Stimulated activated CD4-positive, alpha-beta T cell treated with anti-CD3 and anti-CD28 coated beads, Interleukin-4, amount 100 ng/mL, for 24 hours (primary cell): ENCODE measurements at places on chromosomes 1 and 21.

DNA sequence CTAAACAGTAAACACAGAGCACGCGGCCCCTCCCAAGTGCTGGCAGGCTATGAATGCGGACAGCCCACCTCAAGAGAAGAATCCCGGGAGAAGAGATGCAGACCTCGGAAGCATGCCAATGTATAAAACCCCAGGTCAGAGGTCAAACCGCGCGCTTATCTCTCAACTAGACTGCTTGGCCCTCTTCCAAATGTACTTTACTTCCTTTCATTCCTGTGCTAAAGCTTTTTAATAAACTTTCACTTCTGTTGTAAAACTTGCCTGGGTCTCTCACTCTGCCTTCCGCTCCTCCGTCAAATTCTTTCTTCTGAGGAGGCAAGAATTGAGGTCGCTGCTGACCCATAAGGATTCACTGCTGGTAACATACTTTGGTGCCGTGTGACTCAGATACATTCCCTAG lies 216.0 kb downstream of the S1PR1 start:
- DNase-seq: no peak

DNA sequence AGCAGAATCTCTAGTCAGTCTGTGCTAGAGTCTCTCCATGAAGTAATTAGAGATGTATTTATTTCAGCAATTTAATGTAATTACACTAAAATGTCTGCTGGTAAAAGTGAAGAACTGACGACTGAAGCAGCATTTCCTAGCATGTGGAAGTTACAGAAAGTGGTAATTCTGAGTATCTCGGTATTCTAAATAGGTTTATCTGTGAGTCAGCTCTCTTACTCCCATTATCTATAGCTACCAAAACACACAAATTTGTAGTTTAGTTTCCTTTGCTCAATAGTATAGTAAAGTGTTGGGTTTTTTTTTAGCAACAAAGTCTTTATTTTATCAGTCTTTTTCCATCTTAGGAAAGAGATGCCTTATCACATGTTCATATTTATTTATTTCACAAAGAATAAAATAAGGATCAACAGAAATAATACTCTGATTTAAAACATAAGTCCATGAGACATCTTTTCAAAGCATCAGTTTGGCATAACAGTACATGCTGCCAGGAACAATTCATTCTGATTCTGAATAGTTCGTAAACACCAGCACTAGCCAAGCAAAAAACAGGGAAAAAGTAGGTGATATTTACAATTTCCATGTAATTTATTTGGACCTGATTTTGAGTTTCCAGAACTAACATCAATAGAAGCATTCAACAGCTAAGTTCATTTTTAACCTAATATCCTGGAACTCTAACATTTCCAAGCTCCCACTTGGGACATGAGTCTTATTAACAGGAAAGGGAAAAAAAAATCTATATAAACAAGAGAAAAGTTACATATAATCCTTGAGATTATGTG lies 76.3 kb downstream of the KCNT2 start:
- no peak for DNase-seq

DNA sequence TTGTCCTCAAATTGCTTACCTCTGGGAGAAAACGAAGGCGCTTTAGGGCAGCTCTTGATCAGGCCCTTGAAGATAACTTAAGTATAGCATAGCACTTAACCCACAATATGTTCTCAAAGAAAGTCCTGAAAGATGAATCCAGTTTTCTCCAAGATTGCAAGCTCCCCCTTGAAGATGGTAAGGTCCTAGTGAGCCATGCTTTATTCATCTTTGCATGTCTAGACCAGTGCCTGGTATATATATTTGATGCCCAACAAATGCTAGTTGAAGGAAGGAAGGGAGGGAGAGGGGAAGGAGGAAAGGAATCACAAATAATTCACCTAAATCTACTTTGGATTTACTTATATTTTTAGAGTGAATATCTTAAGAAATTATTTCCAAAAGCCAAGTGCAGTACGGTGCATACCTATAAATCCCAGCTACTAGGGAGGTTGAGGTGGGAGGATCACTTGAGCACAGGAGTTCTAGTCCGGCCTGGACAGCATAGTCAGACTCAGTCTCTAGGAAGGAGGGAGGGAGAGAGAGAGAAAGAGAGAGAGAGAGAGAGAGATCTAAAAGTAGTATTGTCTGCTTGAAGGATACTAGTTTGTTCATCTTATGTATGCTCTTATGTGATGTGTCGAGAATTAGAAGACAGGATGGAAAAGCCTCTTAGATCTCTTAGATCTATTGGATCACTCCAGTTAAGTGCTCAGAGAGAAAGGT lies 25.0 kb downstream of the PBX1 start:
- no peak for DNase-seq

DNA sequence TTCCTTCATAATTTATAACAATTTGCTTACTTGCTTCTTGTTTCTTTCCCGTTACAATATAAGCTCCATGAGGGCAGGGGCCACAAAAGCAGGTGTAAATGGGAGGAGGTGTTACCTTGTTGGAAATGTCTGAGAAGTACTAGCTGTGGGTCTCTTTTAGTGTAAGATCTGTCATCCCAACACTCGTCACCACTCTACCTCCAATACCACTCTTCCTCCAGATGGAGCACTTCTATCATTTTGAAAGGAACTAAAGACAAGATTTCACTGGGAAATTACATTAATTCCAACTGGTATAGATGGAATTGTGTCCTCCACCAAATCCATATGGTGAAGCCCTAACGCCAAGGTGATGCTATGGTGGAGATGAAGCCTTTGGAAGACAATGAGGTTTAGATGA lies 53.0 kb upstream of the CPLANE2 start:
- no peak for DNase-seq

DNA sequence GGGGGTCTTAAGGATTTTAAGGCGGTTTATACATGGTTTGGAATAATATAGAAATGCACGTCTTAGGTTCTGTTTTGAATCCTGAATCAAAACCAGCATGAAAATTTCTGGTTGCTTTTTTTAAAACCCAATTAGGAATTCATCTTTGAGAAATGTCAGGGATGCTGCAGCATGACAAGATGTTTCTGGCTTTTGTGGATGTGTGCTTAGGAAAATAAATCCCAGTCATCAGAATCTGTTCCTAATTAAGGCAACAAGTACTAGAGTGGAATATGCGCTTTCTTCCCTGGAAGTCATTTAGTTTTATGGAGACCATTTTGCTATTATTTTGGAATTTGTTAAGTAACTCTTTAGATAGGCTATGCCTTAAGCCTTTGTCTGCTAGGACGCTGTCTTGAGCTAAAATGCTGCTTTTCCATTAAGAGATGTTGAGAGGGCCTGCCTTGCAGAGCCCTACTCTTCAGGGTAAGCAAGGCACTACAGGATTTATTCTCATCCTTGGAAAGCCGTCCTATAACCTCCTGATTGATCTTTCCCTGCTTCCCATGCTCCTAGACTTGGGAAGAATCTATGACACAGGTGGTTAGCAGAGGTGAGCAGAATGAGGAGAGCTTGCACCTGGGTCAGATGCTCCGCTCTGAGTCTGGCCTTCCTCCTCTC lies 332.8 kb downstream of the DISC1 start:
- DNase-seq: no peak

DNA sequence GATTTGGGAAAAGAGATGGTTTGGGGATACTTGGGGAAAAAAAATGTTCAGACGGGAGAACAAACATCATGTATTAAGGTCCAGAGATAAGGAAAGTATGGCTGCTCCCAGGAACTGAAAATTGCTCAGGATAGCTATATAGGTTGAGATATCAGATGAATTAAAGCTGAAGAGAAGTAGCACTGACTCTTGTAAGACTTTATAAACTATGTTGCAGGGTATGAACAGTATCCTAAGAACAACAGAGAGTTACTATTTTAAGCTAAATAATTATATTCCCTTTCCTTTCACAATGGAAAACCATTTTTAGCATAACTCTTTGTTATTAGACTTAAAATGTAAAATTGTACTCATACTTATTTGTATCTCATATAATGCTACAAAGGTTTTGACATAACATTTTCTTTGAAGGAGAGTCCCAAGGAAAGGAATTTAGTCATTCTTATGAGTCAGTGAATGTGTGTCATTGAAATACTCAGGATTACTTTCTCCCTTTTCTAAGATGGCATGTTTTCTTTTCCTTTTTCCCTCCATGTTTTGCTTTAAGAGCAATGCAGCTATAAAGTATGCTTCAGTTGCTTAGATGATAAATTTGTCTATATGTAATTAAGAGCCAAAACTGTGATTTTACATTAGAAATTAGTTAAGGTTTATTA lies 139.4 kb upstream of the KIAA1614 start:
- no peak for DNase-seq

GRCh38 chr1:174189428-174190062 lies 30.2 kb downstream of the RABGAP1L start:
- DNase-seq: no peak

GRCh38 chr21:30305136-30305535 lies 15.0 kb downstream of the KRTAP26-1 start:
- no peak for DNase-seq

DNA sequence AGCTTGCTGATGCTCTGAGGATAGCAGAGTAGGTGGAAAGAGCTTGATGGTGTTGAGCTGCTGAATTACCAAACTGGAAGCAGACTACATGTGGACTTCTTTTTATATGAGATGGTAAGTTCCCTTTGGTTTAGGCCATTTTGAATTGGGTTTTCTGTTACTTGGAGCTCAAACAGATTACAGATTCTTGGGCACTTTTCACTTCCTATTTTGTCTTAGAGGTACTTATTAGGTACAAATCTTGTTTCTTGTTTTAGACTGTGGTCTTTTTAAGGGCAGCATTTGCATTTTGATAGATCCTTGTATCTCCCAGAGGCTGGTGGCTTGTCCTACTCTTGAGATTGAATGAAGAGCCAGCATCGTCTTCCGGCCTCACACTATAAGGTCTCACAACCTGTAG lies 70.2 kb downstream of the GADD45A start:
- no peak for DNase-seq

DNA sequence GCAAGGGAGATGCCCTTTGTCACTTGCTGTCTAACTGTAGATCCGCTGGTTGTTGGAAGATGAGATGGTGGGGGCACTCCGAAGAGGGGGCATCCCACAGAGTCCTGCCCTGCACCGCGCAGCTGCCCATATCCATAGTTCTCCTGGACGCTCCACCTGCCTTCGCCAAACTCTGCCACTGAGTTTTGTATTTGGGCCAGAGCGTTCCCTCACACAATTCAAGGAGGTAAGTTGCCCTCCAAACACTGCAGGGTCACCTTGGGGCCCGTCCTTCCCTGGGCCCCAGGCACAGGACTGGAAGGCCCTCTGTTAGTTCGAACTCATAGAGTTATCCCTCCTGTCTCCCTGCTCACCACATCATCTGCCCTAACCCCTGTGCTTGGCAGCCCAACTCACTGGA lies 22.1 kb downstream of the HYI start:
- DNase-seq: no peak

DNA sequence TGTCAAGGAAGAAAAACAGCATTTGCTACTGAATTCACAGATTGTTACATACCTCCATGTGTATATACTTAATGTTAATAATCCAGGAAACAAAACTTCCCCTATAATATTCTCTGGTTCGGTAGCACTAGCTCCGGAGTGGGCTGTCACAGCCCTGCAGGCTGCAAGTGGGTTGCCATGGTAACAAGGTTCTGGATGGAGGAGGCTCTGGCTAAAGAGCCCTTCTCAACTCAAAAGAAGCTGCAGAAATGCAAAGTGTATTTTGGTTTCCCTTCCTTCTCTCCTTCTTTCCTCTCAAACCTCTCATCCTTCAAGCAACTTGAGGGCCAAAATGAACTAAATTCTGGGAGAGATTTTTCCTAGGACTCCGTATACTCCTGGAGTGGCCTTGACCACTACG lies 45.2 kb downstream of the ASTN1 start:
- DNase-seq: no peak

DNA sequence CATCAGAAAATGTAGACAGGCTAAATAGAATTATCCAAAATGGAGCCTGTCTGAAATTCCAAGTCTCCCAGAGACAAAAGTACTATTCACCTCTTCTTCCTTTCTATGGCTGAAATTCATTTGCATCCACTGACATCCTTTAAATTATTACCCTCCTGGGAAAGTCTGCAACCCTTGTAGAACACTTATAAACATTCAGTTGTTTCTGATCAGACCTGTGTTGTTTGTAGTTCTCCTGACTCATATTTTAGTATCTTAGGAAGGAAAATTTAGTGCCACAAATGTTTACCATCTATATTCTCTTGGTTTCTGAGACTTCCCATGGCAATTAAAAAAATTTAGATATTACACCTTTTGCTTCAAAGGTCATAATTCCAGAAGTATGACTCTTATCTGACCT lies 69.6 kb upstream of the C1orf105 start:
- DNase-seq: no peak

DNA sequence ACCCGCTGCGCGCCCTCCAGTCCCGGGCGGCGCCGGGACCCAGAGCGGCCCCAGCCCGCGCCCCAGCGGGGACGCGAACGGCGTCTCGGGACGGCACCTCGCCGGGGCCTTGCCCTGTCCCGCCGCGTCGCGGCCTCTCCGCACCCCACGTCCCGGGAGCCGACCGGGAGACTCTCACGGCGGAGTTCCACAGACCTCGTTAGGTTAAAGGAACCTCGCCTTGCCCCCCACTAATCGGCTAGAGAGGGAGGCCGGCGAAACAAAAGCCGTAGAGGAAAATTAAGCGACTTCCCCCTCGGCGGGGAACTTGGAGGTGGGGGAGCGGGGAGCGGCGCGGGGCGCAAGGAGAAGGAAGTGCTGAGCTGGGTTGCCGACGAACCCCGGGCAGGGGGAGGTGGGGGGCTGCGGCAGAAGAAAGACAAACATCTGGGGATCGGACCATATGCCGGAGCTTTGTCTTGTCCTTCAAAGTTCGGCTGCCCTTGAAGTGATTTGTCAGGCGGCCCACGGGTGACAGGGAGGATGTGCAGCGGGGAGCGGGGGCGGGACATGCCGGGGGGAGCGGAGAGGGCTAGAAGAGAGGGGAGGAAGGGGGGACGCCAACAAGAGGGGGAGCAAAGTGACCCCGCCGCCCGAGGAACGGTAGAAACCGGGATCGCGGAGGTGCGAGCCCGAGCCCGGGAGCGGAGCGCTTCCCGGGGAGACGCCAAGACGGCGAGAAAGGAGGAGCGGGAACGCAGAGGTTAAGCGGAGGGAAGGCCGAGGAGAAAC lies 120.0 kb upstream of the RRP15 start:
- DNase-seq: no peak

GRCh38 chr21:14356746-14357145 lies 26.2 kb downstream of the HSPA13 start:
- no peak for DNase-seq

DNA sequence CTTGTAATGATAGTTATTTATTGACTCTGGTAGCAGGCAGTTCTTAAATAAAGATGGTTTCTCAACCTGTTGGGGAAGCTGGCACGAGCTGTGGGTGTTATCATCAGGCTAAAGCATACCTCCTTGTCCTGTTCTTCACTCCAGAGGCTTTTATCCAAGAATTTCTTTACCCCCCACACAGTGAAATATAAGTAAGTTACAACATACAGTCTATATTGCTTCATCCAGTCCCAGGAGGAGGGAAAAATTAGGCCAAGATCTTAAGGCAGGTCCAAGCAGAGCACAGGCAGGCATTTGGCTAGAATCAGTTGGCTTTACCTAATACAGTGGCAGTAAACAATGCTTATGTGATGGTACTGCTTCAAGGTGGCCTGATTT lies 6.3 kb downstream of the TMEM81 start:
- no peak for DNase-seq

DNA sequence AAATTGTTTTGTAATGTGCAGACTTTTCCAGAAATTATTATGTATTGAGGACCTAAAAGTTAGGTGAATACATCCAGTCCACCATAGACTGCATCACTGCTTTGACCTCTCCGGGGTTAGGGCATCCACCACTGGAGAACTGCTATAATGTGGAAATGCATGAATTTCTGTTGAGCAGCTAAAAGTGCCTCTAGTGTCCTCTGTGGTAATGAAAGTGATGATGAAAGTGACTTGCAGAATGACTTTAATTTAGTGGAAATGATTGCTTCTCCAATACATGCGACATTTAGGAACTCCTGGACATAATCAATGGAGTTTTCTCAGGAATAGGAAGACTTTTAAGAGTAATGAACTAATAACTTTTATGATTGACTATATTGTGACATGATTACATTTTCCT lies 170.8 kb downstream of the LBR start:
- DNase-seq: no peak
